Activated CD8-positive, alpha-beta memory T cell treated with anti-CD3 and anti-CD28 coated beads for 48 hours (primary cell): ENCODE measurements at places on chromosomes 5 and 9.

- no peak for DNase-seq
Observed at GRCh38 chr9:122004589-122004988, 88.5 kb downstream of the TTLL11 start.

DNA sequence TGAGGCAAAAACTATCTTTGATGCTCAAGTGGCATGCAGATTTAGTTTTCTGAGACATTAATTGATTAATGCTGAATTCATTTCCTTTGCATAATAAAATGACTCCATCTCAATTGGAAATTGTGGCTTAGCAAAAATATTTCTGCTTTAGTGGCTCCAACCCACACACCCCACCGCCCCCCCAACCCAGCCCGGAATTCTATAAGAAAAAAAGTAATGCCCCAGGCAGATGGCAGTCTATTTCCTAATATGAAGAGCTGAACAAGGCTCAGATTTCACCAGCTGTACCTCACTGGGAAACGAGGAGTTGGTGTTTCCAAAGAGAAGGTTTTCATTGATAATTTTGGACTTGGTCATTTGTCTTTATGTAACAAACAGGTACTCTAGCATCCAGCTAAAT, 182.1 kb downstream of the FBN2 start:
- no peak for DNase-seq

GRCh38 chr5:119333421-119333851, 22.4 kb upstream of the TNFAIP8 start:
- no peak for DNase-seq

DNA sequence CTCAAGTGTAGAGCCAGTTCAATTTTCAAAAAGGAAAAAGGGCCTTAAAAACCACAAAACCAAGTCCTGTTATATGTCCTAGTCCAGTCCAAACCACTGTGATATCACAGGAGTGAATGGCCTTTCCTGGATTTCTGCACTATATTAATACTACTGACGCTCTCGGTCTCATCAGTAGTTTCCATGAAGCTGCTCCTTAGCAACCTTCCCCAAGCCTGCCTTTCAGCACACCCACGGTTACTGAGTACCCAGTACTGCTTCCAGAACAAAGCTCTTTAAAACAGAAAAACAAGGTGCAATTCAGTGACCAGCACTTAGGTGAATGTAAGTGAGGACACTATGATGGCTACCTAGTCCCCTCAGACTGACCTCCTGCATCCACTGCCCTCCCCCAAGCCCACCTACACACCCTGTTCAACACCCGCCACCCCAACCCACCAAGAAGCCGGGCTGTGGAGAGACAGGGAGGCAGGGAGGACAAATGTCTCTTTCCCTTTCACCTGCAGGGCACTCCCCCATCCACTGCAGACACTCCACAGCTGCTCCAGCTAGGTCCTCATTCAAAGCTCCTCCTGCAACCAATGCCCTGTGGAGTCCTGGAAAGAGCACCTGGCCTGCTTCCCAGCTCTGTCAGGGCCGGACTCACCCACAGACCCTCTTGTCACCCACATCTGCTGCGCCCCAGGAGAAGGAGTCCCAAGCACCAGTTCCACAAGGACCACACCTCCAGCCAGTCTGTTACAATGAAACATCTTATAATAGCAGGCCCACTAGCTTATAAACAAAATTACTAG, 25.9 kb downstream of the PSMB7 start:
- DNase-seq: no peak

DNA sequence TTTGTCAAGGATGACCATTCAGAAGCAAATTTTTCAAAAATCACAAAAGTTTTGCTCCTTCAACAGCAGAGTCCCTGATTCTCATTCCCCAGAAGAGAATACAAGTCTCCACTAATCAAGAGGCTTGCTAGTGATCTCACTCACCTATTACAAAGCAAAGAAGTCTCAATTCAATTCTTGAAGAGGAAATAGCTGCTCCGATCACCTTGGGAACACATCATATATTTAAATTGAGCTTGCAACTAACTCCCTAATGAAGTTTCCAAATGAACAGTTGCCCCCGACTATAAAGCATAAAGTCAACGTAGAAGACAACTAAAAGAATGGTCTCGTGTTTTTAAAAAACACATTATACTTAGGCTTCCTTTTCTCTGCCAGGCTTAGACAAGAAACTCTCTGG, 1.6 kb downstream of the LIFR start:
- DNase-seq: no peak

DNA sequence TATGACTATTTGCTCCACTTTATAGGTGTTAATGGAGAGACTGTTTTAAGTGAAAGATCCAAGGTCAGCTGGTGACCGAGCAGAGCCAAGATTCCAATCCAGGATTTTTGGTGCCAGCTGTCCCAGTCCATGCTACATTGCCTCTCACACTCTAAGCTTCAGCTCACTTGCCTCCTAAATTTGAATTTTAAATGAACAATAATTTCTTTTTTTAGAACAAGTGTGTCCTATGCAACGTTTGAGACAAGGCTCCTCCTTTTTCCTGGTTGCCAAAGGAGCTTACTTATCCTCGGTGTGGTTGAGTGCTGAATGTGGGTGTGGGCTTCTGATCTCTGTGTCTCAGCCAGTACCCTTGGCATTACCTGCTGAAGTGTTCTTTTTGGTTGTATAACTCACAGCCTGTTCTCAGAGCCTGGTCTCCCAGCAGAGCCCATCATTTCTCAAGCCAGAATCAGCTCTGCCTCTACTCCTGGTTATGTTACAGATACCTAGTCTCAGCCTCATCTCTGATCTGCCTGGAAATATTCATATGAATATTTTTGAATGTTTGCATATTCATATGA, 4.0 kb upstream of the PRRC1 start:
- DNase-seq: no peak

DNA sequence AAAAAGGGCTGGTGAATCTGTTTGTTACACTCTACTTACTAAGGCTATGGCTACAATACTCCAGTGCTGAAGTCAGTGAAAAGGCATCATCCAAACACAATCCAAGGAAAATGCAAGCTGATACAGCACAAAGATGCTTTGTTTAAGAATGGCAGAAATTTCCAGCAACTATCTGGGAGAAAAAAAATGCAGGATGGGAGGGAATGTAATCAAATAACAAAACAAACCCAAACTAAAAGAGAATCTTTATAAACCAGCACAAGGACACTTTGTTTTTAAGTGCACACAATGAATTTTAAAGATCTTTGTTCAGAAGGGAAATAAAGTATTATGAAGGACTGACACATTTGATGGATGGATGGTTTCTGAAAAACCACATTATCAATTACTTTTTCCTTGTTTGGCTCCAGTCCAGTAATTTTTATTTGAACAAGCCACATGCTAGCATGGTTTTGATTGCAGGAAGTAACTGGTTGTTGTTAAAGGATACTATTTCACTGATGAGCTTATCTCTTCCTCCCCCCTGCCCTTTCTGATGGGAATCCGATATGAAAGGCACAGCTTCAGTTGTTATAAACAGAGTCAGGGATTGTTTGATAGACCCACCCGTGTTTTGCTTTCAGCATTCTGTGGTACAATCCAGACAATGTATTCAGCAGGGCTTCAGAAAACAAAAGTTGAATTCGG, 12.1 kb upstream of the TLE4 start:
- no peak for DNase-seq

GRCh38 chr9:122552812-122553211, at the start of gene OR1N2:
Gene OR1N2 (plus strand): TSS chr9:122553112. CDS start chr9:122553212, 100 bp downstream.
- no peak for DNase-seq

DNA sequence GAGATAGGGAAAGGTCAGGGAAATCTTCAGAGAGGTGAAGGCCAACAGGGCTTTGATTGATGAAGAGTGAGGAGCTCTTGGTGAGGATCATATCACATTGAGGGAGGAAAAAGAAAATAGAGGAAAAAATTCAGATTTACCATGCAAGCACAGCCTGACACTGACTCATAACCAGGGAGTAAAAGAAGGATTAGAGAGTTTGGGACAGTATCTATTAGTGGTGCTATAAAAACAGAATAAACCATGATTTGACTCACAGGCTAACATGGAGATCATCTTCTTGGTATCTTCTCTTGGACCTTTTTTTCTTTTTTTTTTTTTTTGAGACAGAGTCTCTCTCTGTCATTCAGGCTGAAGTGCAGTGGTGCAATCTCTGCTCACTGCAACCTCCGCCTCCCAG, 44.4 kb downstream of the MUSK start:
- no peak for DNase-seq

DNA sequence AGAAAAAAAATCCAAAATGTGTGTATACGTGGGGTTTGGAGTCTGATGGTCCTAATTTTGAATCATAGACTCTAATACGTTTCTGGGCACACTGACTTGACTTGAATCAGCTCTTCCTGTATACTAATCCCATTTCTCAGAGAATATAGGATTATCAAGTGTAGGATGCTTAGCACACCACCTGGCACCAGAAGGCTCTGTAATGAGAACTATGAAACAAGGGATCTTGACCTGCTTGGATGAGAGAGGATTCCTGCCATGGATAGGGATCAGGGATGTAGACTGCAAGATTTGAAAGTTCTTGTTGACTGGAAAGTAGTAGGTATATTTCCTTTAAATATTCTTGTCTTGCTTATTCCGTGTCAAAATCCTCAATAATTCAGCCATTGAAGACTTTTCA, 7.8 kb downstream of the HSPA4 start:
- no peak for DNase-seq

- no peak for DNase-seq
Observed at GRCh38 chr5:42614509-42614908, 142.1 kb upstream of the CCDC152 start.

DNA sequence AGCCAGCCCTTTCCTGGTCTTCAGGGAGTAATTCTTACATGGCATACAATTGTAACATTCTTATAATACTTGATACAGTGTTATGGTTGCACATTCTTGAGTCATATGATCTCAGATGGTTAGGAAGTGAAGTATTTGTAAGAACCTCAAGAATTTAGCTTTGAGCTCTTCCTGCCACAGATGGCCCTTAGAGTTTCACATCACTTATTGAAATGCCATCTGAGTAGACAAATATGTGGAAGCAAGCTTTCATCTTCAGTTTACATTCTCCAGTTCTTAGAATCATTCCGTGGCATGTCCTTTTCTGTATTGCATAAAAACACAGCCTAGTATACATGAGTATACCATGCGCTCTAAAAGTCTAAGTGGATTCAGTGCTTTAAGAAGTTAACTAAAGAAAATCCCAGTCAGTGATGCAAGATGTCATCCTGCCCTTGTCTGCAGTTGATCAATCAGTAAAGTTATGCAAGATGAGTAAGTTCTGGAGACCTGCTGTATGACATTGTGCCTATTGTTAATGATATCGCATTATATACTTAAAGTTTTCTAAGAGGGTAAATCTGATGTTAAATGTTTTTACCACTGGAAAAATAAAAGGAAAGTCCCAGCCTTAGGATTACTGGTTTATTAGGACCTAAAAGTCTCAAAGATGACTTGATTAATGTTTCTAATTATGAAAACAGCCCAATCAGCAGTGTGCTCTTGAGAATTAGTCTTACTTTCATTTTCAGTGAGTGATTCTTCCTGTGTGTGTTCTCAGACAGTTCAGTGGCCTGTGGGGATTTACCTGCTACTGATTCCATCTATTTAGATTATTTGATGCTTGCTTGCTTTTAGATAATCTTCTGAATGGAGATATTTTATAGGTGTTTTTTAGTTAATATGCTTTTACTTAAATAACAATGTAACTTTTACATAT, 29.4 kb downstream of the RHOBTB3 start:
- DNase-seq: no peak

- DNase-seq: no peak
Observed at GRCh38 chr9:116726602-116727001, 39.5 kb downstream of the TRIM32 start.

DNA sequence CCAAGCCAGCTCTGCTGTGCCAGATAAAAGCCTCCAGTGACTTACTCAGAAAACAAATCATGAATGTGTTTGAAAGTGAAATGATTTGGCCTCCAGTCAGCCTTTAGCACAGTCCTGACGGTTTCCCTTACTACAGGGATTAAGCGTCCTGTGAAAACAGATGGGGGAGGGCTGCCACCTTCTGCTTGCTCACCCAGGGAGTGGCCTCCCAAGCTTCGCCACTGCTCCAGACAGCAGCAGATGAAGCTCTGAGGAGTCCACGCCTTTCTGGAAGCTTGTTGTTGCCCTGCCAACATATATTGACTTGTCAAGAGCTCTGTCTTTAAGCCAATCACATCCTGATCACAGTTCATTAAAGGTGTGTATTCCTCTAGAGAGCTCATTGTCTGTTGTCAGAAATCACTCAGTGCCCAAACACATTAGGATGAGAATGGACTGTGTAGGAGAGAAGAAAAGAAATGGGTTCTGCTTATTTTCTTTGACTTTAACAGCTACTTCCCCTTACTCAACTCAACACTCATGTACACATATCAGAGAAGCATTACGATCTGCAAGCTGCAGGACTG, 4.9 kb upstream of the FYB1 start:
- DNase-seq: no peak

DNA sequence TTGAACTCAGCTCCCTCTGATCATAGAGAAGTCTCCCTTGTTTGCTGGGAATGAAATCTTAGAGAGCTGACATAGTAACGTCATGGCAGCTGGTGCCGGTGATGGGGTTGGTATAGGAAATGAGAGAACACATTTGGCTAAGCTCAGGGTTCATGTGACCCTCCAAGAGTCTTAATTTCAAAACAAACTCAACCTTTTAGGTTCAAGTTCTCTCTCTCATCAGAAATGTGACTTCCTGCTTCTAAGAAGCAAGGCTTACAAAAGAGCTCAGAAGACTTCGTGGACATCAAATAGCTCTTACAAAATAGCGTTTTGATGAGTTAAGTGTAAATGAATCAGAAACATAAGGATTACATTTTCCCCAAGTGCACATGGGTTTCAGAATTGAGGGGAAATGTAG, 97.3 kb downstream of the PAPPA start:
- DNase-seq: no peak

DNA sequence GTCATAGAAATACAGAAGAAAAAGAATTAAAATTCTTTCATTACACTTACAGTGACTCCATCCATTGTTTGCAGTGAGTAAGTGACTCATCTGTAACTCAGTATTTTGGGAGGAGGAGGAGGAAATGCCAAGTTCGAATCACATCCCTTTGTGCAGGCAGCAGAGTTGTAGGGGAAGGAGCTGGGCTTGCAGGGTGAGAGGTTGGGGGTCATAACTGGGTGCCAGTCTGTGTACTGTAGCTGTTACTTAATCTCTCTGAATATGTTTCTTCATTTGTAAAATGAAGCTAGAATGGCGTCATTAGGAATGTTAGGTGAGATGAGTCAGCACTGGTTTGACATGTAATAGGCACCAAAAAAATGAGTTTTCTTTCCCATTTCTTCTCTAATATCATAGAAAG, 235.7 kb upstream of the ADAMTSL1 start:
- no peak for DNase-seq

- no peak for DNase-seq
Observed at GRCh38 chr5:87359106-87359505, 53.6 kb downstream of the CCNH start.

- DNase-seq: no peak
Observed at GRCh38 chr9:80806671-80807070, 882.7 kb downstream of the TLE1 start.
